ENCODE measurements at places on chromosomes 16 and 17.

- no peak for DNase-seq
Measured at GRCh38 chr16:60712144-60712543, 1324.1 kb downstream of the CDH8 start.

DNA sequence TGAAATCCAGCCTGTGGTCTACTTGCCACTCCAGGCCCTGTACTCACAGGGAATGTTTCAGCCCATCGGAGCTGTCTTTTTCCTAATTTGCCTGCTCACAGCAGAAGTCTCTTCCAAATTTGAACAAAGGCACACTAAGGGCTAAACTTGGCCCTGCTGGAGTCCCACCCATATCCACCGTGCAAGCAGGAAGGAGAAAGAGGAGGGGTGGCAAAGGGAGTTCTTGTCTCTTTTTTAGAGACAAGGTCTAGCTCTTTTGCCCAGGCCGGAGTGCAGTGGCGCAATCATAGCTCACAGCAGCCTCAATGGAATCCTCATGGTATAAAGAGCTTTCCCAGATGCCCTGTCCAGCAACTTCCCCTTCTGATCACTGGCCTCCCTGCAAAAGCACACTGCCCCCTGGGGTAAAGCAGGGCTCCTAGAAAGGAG, 2.7 kb upstream of the PRM1 start:
- no peak for DNase-seq

DNA sequence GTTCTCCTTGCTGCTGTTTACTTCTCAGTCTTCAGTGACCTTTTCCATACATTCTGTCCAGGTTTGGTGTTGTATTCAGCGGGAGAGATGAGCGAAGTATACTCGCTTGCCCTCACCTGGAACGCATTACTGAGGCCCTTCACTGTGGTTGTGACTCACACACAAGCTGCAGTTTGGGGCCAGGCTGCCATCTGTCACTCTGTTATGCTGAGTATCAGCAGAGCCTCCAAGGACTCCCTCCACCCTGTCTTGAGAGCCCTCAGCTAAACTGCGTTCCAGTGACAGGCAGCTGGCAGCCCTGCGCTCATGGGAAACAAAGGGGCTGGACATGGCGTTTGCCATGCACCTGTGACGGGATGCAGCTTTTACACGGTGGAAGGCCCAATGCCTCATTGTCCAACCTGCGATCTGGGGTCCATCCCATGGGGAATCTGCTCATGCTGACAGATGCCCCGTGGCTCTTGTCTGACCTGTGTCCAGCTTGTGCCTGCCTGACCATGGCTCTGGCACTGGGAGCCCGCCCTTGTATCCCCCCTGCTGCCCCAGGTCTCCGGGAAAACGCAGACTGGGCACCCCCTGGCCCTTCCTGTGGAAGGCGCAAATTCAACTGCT, 6.5 kb upstream of the ZNF778 start:
- DNase-seq = no peak

DNA sequence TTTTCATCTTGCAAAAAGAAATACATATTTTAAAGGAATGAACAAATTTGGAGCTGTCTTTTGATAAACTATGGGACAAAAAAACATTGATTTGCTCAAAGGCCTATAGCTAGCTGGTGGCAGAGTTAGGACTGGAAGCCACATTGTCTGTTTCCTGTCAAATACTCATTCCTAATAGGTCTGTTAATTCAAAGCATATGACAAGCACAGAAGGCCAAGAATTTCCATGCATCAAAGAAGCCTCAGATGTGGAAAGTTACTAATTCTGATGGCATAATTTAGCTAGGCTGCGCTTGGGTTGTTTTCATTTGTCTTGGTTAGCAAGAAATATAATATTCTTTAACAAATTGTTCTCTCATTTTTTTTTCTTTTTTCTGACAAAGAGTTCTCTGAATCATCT, 98.0 kb downstream of the CDK5R1 start:
- DNase-seq = no peak

GRCh38 chr16:68660359-68660795, 15.3 kb downstream of the CDH3 start:
- no peak for DNase-seq

DNA sequence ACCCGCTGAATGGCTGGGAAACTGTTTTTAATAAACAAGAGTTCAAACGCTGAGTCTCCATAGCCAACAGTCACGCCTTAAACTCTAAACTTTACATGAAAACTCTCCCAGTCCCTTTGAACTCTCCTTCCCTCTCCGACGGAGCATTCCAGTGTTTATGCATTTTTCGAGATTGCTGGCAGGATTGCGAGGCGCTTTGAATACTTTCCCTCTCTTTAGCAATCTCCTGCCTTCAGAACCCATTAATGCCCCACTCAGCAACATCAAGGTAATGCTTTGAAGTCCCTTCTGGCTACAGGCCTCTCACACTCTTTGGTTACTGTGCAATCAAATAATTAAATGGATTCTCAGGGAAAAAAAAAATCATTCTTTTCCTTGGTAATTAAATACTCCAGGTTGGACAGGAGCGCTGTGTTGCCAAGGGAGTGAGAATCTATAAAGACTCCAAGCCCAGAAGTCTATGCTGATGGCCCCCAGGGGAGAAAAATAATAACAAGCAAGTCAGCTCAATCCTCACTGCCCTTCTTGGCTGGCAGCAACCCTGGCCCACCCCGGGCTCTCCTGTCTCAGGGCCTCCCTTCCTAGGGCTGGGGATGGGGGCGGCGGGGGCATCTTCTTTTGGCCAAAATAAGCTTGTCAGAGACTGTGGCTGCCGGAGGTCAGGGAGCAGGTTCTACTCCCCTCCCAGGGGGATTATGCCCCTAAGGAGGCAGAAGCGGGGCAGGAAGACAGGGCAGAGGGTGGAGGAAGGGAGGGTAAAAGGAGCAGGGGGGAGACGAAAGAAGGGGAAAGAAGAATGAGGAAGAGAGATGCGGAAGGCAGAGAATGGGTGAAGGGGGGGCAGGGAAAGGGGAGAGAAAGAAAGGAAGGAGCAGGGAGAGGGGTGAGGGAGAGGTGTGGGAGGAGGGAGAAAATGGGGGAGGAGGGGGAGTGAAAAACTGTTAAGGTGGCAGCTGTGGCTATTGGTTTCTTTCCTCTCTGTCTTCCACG, 45.2 kb downstream of the AXIN2 start:
- DNase-seq = no peak

- no peak for DNase-seq
Measured at GRCh38 chr16:50284131-50284911, 18.0 kb downstream of the ADCY7 start.

- no peak for DNase-seq
Measured at GRCh38 chr16:54545854-54546511, 259.4 kb upstream of the IRX3 start.

DNA sequence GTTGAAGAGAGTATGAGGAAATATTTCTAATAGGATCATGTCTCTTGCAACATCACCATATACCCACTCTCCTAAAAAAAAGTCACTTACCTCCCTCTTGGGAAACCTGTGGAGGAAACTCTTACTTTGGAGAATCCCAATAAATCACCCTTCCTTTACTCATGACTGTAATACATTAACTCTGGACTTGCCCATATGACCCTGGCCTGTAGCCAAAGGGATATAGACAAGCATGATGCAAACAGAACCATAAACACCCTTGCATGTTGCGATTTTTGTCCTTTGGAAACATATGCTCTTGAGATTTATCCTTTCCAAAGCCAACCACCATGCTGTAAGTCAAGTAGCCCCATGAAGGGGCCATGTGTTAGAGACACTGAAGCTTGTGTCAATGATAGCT, 19.5 kb downstream of the CDH11 start:
- DNase-seq = no peak

DNA sequence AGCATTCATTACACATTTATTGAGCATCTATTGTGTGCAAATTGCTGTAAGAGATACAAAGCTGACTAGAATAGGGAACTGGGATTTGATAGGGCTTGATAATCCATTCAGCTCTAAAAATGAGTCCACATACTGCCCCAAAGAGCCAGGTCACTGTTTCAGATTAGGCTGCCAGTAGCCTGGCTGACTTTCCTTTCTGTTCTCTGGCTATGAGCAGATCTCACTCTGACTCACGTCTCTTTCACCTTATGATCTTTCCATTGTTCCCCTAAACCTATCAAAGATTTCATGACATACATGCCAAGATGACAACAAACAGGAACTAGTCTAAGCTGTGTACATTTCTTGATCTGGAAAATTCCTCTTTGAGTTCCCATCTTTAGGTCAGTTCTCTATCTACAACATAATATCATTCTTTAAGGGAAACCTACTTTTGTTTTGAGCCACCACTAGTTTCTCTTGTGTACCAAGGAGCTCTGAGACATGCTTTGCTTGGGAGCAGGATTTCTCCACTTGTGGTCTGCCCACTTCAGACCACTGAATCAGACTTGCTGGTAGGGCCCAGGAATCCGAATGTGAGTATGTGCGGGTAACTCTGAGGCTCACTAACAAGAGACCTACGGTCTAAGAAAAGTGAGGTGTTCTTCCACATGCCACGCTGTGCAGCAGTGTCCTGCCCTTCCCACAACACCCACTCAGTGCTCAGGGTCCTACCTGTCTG, 40.9 kb upstream of the ICAM2 start:
- no peak for DNase-seq

GRCh38 chr17:43517615-43518386, 28.3 kb downstream of the ETV4 start:
- no peak for DNase-seq

- no peak for DNase-seq
Measured at GRCh38 chr17:34820248-34820801, 140.9 kb downstream of the CCT6B start.
